ENCODE measurements at places on chromosomes 1 and 21. TPM values are rescaled to one million over a fixed set of nuclear protein-coding genes. Genes with fewer than 3 reads are reported as not detected.

- ATAC-seq, result no peak
Measured at GRCh38 chr1:222823695-222824094, 8.9 kb downstream of the DISP1 start.

GRCh38 chr1:62428351-62428750 lies 8.5 kb upstream of the USP1 start:
- ATAC-seq, result no peak

- no peak for ATAC-seq
Measured at GRCh38 chr1:56215771-56216170, 363.6 kb downstream of the PLPP3 start.

GRCh38 chr1:6225651-6226050 lies 10.1 kb downstream of the ICMT start:
- no peak for ATAC-seq

GRCh38 chr1:23187637-23188036 lies 19.0 kb upstream of the LUZP1 start:
- no peak for ATAC-seq

DNA sequence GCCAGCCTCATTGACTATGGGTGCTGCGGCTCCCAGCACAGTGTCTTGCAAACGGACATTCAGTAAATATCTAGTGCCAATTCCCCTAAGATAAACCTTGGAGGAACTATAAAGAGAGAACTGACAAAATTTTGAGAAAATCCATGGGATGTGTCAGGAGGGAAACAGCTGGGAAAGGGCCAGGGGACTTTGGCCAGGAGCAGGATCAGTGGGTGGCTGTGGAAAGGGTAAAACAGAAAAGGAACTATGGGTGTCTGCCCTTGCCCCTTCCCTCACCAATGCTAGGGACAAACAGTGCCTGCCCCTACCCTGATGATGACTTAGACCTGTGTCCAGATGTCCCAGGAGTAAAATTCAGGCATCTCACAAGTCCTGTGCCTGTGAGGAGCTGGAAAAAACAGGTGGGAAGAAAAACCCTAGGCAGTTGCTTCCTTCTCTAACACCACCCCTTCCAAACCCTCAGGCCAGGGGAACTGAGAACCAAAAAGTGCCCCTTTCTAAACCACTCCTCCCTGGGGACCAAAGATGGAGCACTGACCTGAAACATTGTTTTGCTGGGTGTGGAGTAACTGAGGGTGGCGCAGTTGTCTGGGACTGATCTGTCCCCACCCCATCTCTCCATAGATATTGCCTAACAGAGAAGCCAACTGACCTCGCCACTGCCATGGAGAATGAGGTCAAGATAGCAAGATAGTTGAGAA lies 22.1 kb upstream of the IFNAR2 start:
- no peak for ATAC-seq

Gene ANXA9
- total RNA-seq, result 0.40 TPM

Gene HORMAD1
- 11.1 TPM for total RNA-seq

Gene BSND
- not detected for total RNA-seq
